ENCODE measurements at places on chromosomes 16 and 17.
A peak's percentile ranks its signal among the peaks of the same experiment; 100 is the strongest.

- no peak for DNase-seq
Observed at GRCh38 chr17:9240659-9241370, 219.5 kb downstream of the NTN1 start.

DNA sequence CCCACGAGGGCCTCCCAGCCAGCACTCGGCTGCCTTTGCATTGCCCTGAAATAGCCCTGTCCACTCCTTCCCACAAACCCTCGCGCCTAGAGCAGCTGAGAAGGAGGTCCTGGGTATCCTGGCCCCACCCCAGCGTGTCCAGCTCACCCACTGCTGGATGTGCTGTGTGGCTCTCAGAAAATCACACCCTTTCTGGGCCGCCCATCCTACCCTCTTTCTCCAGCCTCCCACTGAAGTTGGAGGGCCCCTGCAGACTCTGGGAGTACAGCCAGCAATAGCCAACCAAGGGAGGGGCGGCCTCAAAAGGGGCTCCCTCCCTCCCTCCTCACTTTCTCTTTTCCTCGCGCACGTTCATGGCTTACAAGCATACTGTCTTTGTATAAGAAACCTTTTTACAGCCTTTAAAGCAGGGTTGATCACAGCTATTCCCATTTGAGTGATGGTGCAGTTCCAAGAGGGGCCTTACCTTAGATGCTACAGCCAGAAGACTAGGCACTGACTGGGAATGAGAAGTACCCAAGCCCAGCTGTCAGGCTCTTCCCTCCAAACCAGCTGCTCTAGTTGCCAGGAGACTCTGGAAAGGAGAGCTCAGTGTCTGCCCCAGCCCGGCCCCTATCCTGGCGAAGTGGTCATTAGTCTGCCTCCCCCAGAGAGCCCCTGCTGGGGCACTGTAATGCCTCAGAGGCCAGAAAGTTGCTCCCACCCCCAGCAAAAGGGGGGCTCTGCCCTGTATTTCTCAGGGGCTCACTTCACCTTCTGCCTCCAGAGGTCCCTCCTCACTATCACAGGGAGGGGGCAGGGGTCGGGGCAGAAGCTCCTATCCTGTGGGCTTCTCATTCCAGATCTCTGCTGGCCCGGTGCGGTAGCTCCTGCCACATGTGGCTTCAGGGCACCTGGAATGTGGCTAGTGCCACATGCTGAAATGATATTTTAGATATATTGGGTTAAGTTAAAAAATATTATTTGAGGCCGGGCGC, 38.1 kb downstream of the DCAKD start:
- no peak for DNase-seq

DNA sequence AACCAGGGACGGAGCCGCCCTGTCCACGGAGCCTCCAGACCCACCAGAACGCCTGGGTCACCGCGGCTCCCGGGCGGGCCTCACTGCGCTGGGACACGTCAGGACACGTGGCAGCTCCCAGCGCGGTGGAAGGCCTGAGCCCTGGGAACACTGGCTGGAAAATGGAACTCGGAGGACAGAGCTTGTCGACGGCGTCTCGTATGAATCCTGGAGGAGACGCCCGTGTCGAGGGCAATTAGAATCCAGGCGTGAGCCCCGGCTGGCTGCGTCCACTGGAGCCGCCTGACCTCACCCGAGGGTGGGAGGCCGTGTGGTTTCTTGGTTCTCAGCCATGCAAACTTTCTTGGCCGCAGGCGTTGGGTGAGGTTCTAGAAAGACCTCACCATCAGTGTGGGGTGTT, 173.9 kb downstream of the LAT start:
- DNase-seq: no peak

DNA sequence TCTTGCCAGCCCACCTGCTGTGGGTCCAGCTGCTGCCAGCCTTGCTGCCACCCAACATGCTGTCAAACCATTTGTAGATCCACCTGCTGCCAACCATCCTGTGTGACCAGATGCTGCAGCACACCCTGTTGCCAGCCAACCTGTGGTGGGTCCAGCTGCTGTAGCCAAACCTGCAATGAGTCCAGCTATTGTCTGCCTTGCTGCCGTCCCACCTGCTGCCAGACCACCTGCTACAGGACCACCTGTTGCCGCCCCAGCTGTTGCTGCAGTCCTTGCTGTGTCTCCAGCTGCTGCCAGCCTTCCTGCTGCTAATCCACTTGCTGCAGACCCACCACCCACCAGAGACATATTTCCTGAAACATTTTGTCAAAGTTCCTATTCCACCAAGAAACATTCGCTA, 641 bp downstream of the KRTAP9-1 start:
- DNase-seq: no peak

DNA sequence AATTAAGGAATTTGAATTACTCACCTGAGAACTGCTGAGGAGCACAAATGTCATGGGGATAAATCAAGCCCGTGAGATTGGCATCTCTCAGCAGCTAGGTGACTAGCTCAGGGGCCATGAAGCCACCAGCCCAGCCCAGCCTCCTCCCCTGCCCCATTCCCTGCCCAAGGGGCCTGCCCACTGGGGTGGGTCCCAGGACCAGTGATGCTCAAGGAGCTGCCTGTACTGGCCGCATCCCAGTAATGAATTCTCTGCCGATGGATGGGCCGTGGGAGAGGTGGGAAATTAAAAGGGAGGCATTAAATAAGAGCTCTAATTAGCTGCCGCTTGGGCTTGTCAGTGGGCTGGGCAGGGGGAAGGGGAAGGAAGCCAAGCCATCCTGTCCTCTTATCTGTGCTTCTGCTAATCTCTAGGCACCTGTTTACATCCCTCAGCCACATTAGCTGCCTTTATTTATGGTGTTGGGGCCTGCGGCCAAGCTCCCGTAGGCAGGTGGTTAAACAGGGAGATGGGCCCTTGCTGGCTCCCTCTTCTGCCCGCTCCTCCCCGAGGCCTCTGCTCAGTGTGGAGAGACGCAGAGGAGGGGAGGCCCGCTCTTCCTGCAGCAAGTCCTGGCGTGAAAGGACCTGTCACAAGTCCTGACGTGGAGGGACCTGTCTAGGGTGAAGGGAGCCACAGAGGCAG, 48.8 kb downstream of the PIPOX start:
- no peak for DNase-seq

DNA sequence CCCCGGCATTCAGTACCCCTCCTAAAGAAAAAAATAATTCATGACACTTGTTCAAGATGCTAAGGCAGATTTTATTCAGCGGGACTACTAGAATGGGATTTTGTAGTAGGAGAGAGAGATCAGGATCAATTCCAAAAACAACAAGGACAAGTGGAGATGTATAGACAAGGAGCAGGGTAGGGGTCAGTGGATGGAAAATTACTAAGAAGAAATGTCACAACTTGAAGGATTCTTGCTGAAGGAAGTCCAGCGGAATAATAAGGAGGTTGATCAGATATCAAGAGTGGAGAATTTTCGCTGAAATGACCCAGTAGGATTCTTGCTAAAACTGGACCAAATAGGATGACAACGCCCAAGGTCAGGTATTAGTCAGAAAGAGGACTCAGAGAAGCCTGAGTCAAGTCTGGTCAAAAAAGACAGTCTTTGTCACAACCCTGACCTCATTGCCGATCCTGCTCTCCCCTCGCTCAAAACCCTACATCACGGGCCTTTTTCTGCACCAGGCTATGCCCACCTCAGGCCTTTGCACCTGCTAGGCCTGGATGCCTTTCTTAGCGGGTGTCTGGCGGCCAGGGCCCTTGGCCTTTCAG, 36.9 kb downstream of the MMD start:
- DNase-seq: no peak

DNA sequence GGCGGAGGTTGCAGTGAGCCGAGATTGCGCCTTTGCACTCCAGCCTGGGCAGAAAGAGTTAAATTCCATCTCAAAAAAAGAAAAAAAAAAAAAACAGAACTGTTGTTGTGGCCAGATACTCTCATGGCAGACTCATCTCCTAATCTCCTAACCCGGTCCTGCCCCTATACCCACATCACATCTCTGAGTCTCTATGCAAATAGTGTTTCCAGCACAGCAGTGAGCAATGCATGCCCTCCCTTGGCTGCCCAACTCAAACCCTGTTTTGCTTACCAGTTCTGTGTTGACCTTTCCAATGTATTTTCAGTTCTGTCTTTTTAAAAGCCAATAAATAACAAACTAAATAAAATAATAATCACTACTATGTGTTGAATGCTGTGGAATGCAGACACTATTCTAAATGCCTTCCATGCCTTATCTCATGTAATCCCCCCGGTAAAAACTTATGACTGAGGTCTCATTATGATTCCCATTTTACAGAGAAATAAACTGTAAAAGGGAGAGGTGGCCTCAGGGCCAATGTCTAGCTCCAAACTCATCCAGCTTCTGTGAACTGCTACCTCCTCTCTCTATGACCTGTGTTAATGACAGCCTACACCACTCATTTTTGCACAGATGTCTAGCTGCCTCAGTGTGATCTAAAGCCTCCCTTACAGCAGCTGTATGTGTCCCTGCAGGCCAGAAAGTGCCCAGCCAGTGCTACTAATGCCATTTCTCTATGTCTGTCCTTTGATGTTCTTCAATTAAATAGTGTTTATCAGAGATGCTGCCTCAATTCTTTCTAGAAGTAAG, 289.8 kb downstream of the HS3ST3B1 start:
- no peak for DNase-seq

GRCh38 chr16:30721606-30722005, 22.6 kb downstream of the SRCAP start:
- DNase-seq: no peak

- DNase-seq: no peak
Observed at GRCh38 chr17:75077072-75077495, 10.7 kb upstream of the SLC16A5 start.

DNA sequence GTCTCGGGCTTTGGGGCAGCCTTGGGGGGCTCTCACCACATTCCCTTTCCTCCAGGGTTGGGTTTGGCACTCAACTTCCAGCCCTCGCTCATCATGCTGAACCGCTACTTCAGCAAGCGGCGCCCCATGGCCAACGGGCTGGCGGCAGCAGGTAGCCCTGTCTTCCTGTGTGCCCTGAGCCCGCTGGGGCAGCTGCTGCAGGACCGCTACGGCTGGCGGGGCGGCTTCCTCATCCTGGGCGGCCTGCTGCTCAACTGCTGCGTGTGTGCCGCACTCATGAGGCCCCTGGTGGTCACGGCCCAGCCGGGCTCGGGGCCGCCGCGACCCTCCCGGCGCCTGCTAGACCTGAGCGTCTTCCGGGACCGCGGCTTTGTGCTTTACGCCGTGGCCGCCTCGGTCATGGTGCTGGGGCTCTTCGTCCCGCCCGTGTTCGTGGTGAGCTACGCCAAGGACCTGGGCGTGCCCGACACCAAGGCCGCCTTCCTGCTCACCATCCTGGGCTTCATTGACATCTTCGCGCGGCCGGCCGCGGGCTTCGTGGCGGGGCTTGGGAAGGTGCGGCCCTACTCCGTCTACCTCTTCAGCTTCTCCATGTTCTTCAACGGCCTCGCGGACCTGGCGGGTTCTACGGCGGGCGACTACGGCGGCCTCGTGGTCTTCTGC, 8.4 kb downstream of the SLC16A3 start:
- no peak for DNase-seq

GRCh38 chr17:39861235-39861634, 2.9 kb downstream of the IKZF3 start:
- no peak for DNase-seq

DNA sequence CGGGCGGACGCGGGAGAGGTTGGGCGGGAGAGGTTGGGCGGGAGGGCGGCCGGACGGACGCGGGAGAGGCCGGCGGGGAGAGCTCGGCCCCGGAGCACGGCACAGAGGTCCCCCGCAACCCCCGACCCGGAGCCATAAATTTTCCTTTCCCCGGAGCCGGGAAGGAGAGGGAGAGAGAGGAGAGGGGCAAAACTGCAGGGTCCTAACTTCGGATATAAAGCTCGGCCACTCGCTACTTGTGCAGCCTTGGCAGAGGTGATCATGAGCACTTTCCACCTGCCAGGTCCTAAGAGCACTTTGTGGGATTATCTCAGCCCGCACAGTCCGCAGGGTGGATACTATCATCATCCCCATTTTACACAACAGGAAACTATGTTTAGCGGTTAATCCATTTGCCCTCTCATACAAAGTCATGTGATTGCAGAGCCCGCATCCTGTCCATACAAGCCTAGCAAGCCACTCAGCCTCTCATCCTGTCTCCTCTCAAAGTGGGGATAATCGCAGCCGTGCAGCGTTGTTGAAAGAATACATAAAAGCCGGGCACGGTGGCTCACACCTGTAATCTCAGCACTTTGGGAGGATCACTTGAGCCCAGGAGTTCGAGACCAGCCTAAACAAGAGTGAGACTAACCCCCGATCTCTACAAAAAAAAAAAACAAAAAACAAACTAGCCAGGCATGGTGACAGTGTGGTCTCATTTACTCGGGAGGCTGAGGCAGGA, 780 bp upstream of the DCAKD start:
- DNase-seq: peak; percentile 25

DNA sequence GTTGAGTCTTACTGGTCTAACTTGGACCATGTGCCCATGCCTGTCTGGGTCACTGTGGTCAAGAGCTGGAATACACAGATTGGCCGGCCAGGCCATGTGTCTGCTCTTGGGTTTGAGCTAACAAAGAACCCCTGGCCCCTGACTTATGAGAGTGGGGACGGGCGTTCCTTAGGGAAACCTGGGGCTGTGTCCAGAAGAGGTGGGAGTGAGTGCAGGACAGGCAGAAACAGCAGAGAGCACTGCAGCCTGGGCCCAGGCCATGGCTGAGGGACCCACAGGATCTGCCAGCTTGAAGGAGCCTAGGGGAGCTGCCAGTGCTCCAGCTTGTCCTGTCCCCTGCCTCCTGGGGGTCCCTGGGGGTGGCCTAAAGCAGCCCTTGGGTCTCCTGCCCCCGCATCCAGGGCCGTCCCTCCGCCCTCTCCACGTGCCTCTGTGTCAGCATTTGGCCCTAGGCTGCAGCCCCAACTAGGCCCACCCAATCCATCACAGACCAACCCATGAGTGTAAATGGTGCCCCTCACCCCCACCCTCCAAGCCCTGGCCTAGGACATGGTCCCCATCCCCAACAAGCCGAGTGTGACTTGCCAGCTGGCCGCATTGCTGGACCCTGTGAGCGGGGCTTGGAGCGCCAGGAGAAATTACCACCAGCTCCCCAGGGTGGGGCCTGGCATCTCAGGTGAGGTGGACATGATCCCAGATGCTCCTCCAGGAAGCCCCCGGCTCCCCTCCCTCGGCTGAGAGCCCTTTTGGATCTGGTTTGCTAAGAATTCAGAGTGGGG, 12.5 kb upstream of the DRC7 start:
- no peak for DNase-seq

DNA sequence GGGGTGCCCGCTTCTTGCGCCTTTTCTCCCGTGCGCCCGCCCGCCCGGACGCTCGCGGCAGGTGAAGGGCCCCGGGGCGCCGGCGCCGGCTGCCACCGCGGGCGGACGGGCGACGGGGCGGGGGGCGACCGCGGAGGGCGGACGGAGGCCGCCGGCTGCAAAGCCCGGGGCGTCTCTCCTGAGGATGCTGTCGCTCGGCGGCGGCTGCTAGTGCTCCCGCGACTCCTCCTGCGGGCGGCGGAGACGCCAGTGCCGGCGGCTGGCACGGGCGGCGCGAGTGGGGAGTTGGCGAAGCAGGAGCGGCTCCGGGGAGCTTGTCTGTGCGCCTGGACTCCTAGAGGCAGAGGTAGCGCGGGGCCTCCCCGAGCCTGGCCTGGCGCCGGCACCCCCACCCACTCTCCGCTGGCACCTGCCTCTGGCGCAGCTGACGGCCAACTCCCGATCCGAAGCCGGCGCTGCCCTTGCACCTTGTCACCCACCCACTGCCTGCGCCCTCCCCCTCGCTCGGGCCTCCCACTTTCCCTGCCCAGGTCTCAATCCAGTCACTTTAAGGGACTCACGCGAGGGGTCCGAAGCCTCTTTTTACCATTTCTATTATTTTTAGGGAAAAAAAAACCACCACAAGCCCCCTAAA, at the start of gene FAM20A:
FAM20A (minus strand) TSS at position 437 of the 634 bp plus-strand sequence. CDS start 701 bp downstream, outside the sequence.
- DNase-seq: no peak
